B cell (primary cell): ENCODE measurements at places on chromosomes 11 and 22. TPM values are rescaled to one million over a fixed set of nuclear protein-coding genes. Genes with fewer than 3 reads are reported as not detected.

Gene MGAT3
- 27.8 and 28.0 TPM in 2 replicates for total RNA-seq

Gene NOX4
- total RNA-seq, result not detected in 2 replicates

Gene RASL10A
- 4.7 and 5.6 TPM in 2 replicates for total RNA-seq

Gene C22orf23
- not detected in 2 replicates for total RNA-seq

Gene OR52E8
- total RNA-seq, result not detected in 2 replicates

Gene CDC42BPG
- 8.7 and 9.3 TPM in 2 replicates for total RNA-seq

Gene NAV2
- total RNA-seq, result 19.8 and 22.2 TPM in 2 replicates

Gene SOX10
- not detected in 2 replicates for total RNA-seq

Gene PVALB
- not detected in 2 replicates for total RNA-seq

Gene PES1
- 72.7 and 75.2 TPM in 2 replicates for total RNA-seq

Gene OVOL1
- total RNA-seq, result 0.15 and 0.17 TPM in 2 replicates

Gene CATSPER1
- total RNA-seq, result not detected in 2 replicates

Gene SCGB2A2
- total RNA-seq, result not detected in 2 replicates
